ENCODE measurements at places on chromosomes 11 and 22.

- DNase-seq: no peak
Observed at GRCh38 chr11:132131961-132132360, 761.5 kb downstream of the NTM start.

DNA sequence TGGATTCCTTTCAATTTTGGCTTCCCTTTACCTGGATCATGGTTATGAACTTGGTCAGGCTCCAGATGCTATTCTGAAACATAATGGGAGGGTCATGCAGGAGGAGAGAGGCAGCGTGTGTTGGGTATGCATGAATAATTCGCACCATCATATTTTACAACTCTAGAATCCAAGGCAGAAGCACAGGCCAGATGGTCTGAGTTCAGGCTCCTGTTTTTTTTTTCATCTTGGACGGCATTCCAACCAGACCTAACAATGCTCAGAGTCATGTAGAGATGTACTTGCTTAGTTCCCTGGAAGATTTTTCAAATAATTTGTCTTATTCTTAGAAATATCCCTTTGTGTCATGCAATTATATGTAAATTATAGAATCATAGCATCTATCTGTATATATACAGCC lies 393.5 kb downstream of the JRKL start:
- DNase-seq: no peak

DNA sequence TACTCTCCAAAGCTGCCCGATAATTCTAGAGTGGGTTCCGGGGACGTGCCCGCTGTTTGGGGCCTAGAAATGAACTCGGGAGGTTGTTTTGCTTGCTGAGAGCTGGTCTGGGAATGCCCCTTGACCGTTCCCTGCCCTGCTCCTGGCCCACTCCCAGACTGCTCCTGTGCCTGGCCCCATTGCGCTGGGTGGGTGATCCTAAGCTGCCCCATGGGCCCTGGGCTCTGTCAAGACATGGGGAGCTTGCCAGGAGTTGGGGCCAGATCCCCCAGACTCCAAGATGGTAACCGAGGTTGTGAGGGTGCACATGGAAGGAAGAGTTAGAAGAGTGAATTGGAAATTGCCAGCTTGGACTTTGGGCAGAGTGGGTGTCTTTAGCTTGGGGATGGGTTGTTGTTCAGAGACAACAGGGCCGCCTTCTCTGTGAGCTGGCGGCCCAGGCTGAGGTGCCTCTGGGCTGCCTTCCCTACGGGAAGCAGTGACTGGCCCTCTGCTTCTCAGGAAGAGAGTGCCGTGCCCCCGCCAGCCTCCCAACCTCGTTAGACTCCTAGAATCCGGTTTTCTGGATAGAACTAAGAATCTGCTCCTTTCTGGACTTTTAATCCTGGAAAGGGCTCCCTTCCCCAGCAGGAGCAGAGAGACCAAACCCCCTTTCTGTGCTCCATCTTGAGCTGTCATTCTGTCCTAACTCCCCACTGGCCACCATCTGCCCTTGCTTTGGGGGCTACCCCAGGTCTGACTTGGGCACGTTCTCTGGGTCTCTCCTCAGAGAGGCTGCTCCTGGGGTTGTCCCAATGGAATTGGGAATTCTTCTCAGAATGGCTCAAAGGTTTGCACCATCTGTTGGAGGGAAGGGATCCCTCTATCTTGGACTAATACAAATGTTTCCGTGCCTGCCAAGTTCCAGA lies 1.8 kb downstream of the ST3GAL4 start:
- DNase-seq: no peak

- DNase-seq: no peak
Observed at GRCh38 chr11:80007616-80008015, 566.8 kb upstream of the TENM4 start.

GRCh38 chr11:2127482-2128129 lies 11.6 kb downstream of the IGF2 start:
- no peak for DNase-seq

GRCh38 chr11:79417069-79417920 lies 23.5 kb downstream of the TENM4 start:
- DNase-seq: no peak

GRCh38 chr11:121930004-121930965 lies 185.7 kb downstream of the BLID start:
- no peak for DNase-seq

- DNase-seq: no peak
Observed at GRCh38 chr22:27786965-27787364, 14.6 kb downstream of the MN1 start.

GRCh38 chr11:60830478-60831142 lies 11.3 kb upstream of the CCDC86 start:
- DNase-seq: no peak

- no peak for DNase-seq
Observed at GRCh38 chr11:86941077-86941870, 13.9 kb downstream of the FZD4 start.

- DNase-seq: no peak
Observed at GRCh38 chr11:121741351-121741760, 288.6 kb upstream of the SORL1-AS1 start.

GRCh38 chr11:127873478-127873877 lies 713.9 kb downstream of the ETS1 start:
- no peak for DNase-seq

DNA sequence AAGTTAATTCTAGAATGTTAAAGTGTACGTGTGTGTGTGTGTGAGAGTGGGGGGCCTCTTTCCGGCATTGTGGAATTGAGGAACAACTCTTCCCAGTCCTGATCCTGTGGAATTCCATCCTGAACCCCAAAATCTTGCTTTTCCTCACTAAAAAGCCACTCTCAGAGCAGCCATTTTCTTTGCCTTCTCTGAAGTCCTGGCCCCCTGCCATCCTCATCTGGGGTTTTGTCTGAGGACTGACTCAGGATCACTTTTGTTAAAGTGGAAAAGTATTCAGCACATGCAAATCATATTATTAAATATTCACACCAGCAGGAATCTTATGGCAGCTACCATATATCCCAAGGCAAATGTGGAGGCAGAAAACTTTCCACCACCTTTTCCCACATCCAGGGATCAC lies 3.8 kb downstream of the SCN4B start:
- no peak for DNase-seq

- DNase-seq: no peak
Observed at GRCh38 chr11:96221244-96222070, 121.5 kb downstream of the MAML2 start.

GRCh38 chr11:12675951-12676711 lies 1.9 kb downstream of the TEAD1 start:
- DNase-seq: no peak

DNA sequence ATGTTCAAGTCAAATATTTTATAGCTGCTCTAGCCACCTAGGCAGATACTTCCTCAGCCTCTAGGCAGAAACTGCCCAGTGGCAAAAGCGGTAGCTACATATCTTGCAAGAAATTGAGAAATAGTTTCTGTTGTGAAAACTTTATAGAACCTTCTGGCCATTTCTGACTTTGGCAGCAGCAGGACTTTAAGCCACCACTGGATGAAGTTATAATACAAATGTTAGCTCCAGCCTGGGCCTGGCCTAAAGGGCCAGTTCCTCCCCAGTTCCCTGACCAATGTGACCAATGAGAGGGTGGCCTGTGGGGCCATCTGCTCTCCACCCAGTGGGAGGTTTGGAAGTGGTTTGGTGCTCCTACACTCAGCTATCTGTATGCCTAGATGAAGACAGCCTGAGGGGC lies 254.0 kb upstream of the NARS2 start:
- DNase-seq: no peak
